ENCODE measurements at places on chromosomes 6 and 20.

GRCh38 chr6:150560004-150560883, 39.4 kb upstream of the PLEKHG1 start:
- no peak for DNase-seq

DNA sequence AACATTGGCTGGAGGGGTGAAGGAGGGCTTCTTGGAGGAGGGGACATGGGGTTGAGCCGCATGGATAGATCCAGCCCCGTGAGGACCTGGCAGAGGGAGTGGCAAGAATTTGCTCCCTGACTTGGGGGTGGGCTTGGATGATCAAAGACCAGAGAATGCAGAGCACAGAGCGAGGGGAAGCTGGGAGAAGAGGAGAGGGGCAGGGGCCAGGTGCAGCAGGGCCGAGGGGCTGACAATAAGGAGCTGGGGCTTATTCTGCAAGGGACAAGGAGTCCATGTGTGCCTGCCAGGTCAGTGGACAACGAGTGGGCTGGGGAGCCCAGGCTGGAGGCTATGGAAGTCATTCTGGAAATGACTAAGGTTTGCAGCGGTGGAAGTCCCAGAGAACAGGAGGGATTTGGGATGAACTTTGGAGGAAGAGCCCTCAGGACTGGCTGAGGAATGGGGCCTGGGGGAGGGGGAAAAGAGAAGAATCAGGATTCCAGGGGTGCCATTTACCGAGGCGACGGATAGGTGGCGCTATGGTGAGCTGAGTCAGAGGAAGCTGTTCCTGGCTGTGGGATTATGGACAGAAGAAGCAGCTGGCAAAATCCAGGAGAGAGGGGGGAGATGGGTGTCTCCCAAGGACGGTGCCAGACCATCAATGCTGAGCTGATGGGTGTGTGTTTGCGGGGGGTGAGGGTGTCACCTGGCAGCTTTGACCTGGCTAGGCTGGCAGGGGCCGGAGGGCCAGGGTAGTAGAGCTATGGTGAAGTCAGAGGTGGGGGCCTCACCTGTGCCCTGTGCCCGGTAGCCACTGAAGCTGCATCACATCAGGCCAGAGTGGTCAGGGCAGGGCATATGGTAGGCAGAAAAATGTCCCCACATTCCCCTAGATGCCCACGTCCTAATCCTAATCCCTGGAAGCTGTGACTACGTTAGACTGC, 7.8 kb downstream of the KCNG1 start:
- DNase-seq = peak; percentile 55

GRCh38 chr20:60589623-60590022, 631.4 kb downstream of the CDH26 start:
- DNase-seq = no peak

DNA sequence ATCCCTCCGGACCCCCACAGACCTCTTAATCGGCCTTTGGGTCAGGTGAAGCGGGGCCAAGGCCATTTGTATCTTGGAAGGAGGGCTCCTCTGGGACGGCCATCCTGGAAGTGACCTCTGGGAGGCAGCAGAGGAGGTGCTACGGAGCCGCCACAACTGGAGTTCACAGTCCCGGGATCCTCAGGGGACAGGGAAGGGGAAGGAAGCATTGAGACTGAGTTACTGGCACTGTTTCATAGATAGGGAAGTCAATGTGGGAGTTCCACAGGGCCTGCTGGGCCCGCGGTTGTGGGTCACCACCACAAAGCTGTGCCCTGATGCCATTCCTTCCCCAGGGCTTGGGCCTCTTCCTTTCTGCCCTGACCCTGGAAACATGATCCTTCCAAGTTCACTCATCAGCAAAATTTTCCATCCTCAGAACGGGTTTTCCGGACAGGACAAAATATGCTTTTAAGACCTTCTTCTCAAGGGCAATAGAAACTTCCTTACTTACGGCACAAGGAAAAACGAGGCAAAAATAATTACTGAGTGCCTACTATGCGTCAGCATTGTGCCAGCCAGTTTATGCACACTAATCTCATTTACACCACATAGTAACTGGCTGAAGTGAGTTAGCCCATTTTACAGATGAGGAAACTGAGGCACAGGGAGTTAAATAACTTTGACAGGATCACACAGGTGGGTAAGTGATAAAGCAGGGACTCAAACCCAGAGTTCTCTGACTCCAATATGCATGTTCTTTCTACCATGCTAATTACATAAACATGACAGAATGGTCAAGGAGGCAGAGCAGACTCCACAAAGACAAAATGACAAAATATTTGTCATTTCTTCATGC, 143.8 kb downstream of the UNC5CL start:
- peak; percentile 77 for DNase-seq

DNA sequence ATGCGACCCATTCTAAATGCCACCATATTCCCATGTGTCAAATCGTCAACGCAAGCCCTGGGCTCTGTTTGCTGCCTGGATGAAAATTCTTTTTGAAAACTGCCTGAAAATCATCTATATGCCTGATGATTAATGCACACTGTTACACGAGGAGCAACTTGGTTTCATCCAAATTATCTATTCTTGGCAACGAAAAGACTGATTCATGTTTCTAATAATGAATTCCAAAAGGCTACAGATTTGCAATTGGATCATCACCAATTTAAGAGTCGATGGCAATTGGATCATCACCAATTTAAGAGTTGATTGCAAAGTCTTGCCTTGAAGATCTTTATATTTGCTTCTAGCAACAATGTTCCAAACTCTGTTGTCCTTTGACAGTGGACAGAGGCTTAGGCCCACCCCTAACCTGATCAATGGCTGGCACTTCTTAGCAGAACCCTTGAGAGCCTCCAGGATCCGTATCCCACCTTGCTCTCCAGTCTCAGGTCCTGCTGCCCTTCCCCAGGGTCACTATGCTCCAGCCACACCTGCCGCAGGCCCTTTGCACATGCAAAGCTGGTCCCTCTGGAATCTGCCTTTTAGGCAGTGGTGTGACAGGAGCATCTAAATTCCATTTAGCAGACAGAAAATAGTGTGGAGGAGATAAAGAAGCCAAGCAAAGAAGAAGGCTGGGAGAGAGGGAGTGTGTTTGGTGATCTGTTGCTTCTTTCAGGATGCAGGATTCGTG, 460.9 kb upstream of the SULF2 start:
- DNase-seq = no peak
